ENCODE measurements at places on chromosomes 16 and 17.

GRCh38 chr16:31081428-31082351 is 7.1 kb downstream of the PRSS53 start:
- no peak for DNase-seq

DNA sequence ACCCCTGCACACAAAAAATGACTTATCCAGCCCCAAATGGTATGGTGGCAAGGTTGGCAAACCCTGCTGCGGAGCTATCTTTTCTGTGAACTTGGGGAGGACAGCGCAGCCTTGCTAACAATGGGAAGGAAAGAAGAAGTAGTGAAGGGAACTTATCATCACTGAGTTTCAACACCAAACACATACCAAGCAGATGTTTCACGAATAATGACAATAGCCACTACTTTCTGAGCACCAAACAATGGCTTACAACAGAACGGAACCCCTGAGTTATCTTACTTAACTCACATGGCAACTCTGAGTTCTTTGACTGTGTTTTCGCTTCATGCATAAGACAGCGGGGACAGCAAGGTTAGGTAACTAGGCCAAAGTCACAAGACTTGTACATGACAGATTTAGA is 148.9 kb downstream of the XYLT1 start:
- no peak for DNase-seq

GRCh38 chr16:3032624-3033023 is 4.1 kb downstream of the BICDL2 start:
- DNase-seq = no peak

- DNase-seq = no peak
Measured at GRCh38 chr17:46809110-46809571, 9.4 kb downstream of the WNT3 start.

DNA sequence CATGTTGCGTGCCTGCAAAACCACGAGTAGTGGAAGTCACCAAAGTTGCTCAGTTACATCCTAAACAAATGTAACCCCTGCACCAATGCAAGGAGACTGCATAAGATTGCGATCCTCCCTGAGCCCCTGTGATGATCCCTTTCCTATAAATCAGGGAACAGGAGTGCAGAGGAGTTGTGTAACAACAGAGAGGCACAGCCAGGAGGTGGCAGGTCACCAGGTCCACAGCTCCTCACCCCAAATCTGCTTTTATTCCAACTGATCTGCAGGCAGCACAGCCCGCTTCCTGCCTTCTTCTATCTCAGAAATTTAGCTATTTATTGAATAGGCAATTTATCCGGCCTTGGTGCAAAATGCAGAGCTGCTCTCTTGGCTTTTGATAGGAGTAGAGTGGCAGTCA is 36.0 kb upstream of the MRTFB start:
- DNase-seq = no peak

DNA sequence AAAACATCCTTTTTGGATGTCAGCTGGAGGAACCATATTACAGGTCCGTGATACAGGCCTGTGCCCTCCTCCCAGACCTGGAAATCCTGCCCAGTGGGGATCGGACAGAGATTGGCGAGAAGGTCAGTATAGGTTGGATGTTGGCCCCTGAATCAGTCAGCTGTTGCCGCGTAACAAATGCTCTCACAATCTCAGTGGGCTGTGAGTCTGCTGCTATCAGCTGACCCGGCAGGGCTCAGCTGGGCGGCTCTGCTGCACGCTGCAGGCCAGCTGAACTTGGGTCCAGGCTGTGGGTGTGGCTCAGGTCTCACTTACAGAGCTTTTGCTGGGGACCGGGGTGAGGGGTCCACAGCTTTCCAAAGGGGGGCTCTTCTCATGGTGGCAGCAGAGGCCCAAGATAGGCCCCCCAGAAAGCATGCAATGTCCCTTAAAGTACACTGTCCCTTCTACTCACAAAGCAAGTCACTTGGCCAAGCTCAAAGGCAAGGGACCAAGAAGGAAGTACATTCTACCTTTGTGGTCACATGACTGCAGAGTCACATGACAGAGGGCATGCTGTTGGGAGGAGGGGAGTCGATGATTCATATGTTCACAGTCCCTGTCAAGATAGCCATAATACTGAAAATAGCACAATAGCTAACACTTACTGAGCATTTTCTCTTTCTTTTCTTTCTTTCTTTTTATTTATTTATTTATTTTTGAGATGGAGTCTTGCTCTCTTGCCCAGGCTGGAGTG is 134.2 kb downstream of the ABCC1 start:
- no peak for DNase-seq

- DNase-seq = no peak
Measured at GRCh38 chr17:58840820-58841612, 85.4 kb downstream of the PPM1E start.

GRCh38 chr16:19660432-19660831 is 57.6 kb downstream of the KNOP1 start:
- DNase-seq = no peak

- DNase-seq = no peak
Measured at GRCh38 chr17:46974086-46974485, 5.0 kb downstream of the RPRML start.

- DNase-seq = no peak
Measured at GRCh38 chr16:81148277-81148676, 52.1 kb upstream of the GCSH start.

GRCh38 chr17:12664252-12664651 is 1.4 kb upstream of the MYOCD start:
- no peak for DNase-seq

DNA sequence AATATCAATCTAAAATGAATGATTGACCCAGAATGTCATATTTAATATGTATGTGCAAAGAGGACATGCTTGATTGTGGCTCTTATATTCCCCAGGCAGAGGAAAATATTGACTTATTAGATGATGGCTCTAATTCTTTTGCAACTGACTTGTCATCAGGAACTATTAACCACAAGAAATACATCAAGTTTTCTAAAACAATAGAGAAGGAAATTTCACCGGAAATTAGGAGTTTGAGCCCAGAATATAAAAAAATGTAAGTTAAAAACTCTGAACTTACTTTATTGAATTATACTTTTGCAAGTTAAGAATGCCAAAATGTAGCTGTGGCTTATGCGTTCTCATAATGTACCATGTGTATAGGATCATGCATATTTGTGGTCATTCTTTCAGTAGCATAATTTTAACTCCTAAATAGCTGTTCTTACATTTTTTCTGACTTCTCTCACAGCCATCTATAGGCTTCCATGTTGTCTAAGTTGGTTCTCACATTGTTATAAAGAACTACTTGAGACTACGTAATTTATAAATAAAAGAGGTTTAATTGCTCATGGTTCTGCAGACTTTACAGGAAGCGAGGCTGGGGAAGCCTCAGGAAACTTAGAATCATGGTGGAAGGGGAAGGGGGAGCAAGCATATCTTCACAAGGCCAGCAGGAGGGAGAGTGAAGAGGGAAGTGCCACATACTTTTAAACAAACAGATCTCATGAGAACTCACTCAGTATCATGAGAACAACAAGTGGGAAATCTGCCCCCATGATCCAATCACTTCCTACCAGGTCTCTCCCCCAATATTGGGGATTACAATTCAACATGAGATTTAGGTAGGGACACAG is 11.6 kb downstream of the EFCAB13 start:
- DNase-seq = no peak

- DNase-seq = no peak
Measured at GRCh38 chr17:64773386-64773835, 111.3 kb upstream of the SMURF2 start.

DNA sequence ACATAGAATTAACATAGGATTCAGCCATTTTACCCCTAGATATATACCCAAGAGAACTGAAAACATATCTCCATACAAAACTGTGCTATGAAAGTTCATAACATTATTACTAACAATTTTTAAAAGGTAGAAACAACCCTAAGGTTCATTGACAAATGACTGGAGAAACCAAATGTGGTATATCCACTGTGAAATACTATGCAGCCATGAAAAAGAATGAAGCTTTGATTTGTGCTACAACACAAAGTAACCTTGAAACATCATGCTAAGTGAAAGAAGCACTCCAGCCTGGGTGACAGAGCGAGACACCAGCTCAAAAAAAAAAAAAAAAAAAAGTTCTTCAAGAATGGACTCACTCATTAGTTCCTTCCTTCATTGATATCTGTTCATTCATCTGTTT is 580 bp downstream of the CD300LD start:
- DNase-seq = no peak

- DNase-seq = no peak
Measured at GRCh38 chr17:32564325-32564724, 77.5 kb downstream of the CDK5R1 start.

GRCh38 chr17:70022175-70022574 is 52.9 kb upstream of the KCNJ16 start:
- no peak for DNase-seq

Measured in tibial artery (tissue), 4 donors.